ENCODE measurements at places on chromosomes 5 and 9.

GRCh38 chr5:148477429-148477828, 93.7 kb downstream of the FBXO38 start:
- DNase-seq: no peak

DNA sequence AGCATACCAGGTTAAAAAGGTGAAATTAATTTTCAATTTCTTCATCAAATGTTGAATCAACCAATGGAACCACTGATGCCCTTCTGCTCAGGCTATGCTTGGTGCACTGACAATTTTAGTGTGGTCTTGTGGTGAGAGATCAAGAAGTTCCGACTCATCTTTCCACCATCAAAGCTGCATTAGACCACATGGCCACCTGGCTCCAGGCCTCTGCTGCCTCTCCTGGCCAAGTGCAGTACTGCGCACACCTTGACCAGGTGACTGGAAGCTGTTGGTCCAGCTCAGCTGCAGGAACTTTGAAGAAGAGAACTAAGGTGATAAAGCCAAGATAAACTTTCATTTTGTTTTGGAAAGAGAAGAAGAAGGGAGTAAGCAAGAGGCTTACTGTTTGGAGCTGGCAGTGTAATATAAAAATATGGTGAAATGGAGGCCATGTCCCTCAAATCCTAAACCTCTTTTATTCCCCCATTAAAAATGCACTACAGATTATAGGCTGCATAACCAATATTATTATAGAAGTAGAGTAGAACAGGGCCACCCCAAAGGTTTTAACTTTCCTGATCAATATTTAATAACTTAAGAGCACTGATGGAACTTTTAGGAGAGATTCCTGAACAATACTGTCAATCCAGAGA, 315.5 kb upstream of the C9orf72 start:
- no peak for DNase-seq

DNA sequence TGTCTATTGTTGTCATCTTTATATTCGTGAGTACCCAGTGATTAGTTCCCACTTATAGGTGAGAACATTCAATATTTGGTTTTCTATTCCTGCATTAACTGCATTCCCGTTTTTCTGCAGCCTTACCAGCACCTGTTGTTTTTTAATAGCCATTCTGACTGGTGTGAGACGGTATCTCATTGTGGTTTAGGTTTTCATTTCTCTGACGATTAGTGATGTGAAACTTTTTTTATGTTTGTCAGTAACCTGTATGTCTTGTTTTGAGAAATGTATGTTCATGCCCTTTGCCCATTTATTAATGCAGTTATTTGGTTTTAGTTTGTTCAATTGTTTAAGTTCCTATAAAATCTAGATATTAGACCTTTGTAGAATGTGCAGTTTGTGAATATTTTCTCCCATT, 546.0 kb upstream of the RORB start:
- DNase-seq: no peak

DNA sequence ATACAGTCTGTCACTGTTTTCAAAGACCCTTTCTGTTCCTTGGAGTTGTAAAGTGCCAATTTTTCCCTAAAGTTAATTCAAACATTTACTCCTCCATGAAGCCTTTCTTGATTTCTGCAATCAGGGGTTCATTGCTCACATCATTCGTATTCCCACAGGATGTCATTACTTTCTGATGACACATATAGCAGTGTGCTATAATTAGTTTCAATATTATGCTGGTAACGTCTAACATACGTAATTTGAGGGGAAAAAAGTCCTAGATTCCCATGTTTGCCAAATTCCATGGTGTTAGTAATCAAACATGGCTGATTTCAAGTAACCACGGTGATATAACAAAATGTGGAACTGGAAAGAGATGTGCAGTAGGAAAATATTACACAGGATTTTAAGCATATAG, 468.2 kb upstream of the MEF2C start:
- DNase-seq: no peak

GRCh38 chr5:154923441-154924430, 14.3 kb downstream of the GEMIN5 start:
- no peak for DNase-seq

DNA sequence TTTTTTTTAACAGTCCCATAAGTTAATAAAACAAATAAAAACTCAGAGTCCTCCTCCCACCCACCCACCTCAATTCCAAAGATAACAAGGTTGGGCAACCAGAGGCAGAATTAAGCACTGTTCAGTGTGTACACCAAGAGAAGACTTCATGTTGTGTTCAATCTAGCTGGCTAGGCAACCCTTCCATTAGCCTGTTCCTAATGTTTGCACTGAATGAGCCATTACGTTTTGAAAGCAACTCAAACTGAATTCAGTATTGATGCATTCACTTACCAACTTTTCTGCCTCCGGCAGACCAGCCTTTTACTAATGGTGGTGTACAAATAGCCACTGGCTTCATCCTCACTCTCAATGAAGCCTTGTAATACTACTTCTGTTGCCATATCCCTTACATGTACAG, 47.5 kb downstream of the PBX3 start:
- DNase-seq: no peak

Data from Kasumi-1 (cell line).